HL-60 (cell line): ENCODE measurements at places on chromosomes 1 and 21.

- no peak for DNase-seq
Observed at GRCh38 chr1:149945206-149945605, 8.5 kb upstream of the MTMR11 start.

GRCh38 chr1:51669272-51669671 lies 52.4 kb downstream of the OSBPL9 start:
- DNase-seq: no peak

- DNase-seq: no peak
Observed at GRCh38 chr1:205171369-205171768, 40.1 kb downstream of the DSTYK start.

- no peak for DNase-seq
Observed at GRCh38 chr1:214455479-214455878, 95.9 kb downstream of the PTPN14 start.

- no peak for DNase-seq
Observed at GRCh38 chr1:226731257-226731893, 7.7 kb downstream of the ITPKB start.

- no peak for DNase-seq
Observed at GRCh38 chr1:100734676-100735075, 15.1 kb downstream of the VCAM1 start.

- no peak for DNase-seq
Observed at GRCh38 chr1:188423073-188423472, 1594.3 kb downstream of the PLA2G4A start.

- DNase-seq: no peak
Observed at GRCh38 chr1:205301205-205301821, 20.2 kb downstream of the NUAK2 start.

DNA sequence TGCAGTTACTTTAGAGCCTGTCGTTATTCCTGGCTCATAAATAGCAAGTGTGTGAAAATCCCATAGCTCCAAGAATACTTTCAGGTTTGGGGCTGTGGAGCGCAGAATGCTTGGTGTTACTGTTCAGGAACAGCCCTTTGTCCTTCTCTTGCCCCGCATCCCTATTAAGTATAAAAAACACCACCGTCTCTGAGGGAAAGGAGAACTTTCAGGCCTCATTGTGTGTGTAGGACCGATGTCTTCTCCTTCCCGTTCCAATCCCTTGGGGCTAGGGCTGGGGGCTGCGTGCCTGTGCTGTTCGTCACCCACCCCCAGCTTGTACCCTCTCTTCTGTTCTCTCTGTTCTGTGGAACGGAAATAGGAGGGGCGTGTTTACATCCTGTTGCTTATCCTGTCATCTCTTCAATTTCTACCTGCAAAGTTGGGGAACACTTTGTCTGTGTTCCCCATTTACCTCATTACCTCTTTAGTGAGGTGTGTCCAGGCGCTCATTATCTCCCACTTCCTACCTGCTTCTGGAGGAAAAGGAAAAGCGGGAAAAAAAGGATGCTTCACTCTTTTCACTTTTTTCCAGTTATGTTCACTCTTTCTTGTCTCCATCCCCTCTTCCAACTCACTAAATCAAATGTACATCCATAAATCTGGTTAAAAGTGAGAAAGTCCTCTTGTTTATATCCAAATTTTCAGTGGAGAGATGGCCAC lies 788 bp upstream of the TXNIP start:
- peak; percentile 52 for DNase-seq

GRCh38 chr21:35259457-35259856 lies 210.4 kb upstream of the RUNX1 start:
- DNase-seq: no peak

- no peak for DNase-seq
Observed at GRCh38 chr21:42983103-42983502, 8.7 kb downstream of the PKNOX1 start.

DNA sequence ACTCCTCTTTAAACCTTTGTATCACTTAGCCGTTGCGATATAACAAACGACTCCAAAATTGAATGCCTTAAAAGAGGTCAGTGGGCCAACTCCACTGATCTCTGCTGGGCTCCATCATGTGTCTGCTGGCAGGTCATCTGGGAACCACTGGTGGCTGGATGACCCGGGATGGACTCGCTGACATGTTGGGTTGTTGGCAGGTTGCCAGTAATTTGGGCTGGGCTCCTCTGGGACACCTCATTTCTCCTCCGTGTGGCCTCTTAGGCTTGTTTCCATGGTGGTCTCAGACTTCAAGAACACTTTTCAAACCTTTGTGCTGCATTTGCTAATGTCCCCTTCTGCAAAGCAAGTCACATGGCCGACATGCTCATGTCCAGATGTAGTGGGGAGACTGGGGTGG lies 139.3 kb upstream of the POU3F1 start:
- no peak for DNase-seq

DNA sequence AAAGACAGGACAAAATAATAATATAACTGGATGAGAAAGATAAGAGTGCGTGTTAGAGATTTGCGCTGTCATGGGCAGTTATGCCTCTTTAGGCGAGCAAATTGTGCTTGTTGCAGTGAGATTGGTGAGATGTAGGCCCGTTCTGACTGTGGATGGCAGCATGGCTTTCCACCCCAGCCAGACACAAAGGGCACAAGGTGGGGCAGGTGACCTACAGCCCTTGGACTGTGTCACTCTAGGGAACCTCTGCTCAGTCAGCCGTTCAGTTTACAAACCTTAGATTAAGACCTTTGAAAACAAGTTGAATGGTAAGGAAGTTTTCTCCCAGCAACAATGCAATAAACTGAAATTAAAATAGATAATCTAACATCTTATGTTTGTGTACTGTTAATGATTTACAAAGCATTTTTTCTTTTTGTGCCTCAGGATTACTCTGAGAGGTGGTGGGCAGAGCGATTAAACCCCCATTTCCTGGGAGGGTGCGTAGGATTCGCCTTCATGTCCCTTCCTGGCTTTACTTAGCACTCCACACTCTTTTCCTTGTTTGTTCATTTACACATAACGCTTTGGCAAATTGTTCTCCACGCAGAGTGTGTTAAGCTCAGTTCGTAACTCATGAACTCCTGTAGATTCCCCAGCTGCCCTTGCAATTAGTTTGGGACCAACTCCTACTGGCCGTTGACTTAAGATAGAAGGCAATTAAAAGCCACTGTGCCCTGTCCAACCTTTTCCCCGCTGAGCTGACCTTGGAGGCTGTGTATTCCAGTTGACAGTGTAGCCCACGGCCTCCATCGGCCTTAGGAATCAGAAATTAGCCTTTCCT lies 58.1 kb upstream of the IGSF5 start:
- no peak for DNase-seq

DNA sequence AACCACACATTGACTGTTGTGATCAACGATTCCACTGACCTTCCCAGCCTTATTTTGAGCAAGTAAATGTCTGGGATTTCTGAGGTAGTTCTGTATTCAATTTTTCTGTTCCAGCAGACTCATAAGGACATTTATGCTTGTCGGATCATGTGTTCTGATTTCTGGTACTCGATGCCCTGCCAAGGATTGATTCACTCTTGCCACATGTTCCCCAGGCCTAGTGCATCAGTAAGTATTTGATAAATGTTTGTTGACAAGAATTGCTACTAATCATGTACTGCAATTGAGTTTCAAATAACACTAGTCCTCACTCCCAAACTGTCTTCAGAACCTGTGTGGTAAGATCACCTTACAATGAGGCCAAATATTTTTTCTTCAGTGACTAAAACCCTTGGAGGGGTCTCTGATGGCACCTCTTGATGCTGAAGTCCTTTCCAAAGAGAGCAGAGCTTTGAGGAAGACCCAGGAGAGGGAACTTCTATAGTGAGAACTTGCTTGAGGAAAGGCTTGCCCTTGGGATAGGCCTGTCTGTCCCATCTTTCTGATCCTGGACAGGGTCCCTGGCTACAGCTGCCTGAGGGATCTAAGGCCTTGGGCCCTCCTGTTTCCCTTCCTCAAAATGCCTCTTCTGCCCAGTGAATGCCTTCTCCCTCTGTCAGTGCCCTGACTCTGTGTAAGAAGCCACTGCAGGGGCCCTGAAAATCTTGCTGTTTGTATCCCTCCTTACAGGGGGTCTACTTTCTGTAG lies 115.8 kb upstream of the FAM78B start:
- DNase-seq: no peak

- no peak for DNase-seq
Observed at GRCh38 chr1:80293818-80294217, 1287.3 kb upstream of the ADGRL4 start.

DNA sequence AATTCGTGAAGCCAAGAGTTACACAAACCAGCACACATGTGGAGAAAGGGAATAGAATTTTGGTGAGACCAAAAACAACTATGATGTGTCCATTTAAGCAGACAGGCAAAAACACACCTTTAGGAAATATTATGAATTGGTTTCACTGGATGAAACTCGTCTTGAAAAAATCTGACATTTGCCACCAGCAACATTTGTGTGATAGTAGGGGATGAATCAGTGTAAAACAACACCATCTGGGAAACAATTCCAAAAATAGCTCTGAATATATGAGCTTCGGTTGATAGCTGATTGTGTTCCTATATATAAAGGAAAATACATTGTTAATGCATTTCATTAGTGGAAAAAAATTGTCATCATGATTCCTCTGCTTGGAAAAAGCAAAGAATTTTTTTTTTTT lies 327.8 kb downstream of the PAPPA2 start:
- DNase-seq: no peak

DNA sequence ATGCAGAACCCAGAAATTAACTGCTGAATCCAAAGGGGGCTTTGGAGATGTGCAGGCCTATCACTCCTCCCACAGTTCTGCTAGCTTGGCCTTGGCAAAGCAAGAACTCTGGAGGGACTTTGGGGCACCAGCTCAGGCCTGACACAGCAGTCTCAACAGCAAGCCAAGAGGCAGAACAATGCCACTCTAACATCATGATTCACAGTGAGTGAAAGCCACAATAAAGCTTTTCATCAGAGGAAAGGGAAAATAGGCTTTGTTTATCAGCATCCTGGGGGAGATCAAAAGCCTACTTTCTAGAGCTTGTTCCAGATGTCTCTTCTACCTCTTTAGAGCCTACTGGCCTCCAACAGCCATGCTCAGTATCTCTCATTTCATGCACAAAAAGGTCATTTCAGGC lies 283.4 kb downstream of the KCNH1 start:
- no peak for DNase-seq

GRCh38 chr1:203675596-203676347 lies 49.1 kb downstream of the ATP2B4 start:
- DNase-seq: peak; percentile 72

GRCh38 chr1:156193208-156193487 lies 756 bp upstream of the SLC25A44 start:
- no peak for DNase-seq

- no peak for DNase-seq
Observed at GRCh38 chr1:217681806-217682205, 50.7 kb downstream of the SPATA17 start.

DNA sequence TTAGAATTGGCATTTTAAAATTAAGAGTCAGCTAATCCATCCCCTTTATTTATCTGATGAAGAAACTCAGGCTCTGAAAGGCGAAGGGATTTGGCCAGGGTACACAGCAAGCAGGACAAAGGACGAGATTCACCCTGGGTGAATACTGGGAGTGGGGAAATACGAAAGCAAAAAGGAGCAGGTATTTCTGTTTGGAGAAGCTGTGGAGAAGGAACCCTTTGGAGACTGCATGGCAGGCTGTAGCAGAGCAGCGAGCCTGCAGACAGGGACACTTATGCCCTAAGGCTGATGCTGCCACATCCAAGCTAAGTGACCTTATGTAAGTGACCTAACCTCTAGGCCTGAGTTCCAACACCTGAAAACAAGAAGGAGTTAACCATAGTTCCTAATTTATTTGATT lies 207.2 kb upstream of the C1orf87 start:
- no peak for DNase-seq

DNA sequence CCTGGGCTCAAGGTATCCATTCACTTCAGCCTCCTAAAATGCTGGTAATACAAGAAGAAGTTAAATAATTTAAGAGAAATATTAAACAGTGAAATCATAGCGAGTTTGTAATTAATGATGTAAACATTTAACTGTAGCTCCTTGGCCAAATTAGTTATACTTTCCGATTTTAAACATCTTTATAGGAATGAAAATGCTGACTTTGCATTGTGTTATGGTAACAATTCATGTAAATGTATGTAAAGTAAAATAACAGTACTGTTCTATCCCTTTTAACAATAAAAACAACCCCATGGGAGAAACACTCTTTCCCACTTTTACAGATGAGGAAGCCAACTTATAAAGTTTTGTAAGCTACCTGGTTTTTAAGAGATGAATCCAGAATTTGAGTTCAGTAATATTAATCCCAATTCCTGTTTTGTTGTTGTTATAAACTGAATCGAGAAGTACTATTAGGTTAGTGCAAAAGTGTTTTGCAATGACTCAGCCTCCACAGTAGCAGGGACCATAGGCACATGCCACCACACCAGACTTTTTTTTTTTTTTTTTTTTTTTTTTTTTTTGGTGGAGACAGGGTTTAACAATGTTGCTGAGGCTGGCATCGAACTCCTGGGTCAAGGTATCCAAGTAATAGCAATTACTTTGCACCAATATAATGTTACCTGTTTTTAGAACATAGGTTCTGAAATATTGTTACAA lies 1360.4 kb downstream of the BRINP3 start:
- no peak for DNase-seq

- peak; percentile 11 for DNase-seq
Observed at GRCh38 chr1:19596065-19596713, 47.9 kb upstream of the NBL1 start.

DNA sequence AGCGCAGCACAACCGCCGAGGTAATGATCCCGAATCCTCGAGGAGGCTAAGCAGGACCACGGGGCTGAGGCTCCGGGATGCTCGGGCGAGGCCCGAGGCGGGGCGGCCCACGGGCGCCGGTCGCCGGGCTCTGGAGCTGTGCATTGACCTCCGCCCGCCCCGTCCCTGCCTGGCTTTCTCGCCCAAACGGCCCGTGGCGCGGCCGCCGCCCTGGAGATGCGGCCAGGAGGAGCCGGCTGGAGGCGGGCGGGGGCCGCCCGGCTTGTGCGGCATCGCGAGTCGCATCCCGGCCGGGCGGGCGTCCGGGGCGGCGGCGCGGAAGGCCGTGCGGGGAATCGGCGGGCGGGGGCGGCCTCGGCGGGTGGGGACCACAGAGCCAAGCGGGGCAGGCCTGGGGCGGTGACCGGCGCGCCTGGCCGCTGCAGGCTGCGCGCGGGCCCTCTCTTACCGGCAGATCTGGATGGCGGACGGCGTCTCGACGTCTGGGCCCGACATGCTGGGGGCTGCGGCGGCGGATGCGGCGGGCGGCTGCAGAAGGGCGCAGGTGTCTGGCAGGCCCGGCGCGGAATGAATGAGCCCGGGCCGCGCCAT lies 663 bp downstream of the ACOT7 start:
- DNase-seq: no peak

- peak; percentile 67 for DNase-seq
Observed at GRCh38 chr1:11749203-11749689, 12.7 kb upstream of the C1orf167 start.

GRCh38 chr1:59013928-59014279 lies 230.1 kb upstream of the JUN start:
- no peak for DNase-seq
